ENCODE measurements at places on chromosomes 11 and 22.

GRCh38 chr11:66874232-66874631, 17.4 kb downstream of the LRFN4 start:
- DNase-seq = no peak

GRCh38 chr11:18361154-18361553, 33.2 kb upstream of the LDHA start:
- DNase-seq = no peak

GRCh38 chr22:46139895-46140350, 10.4 kb upstream of the PPARA start:
- DNase-seq = no peak

- DNase-seq = no peak
Measured at GRCh38 chr11:111173221-111173620, 72.3 kb upstream of the POU2AF2 start.
